ENCODE measurements at places on chromosomes 7 and 10.

DNA sequence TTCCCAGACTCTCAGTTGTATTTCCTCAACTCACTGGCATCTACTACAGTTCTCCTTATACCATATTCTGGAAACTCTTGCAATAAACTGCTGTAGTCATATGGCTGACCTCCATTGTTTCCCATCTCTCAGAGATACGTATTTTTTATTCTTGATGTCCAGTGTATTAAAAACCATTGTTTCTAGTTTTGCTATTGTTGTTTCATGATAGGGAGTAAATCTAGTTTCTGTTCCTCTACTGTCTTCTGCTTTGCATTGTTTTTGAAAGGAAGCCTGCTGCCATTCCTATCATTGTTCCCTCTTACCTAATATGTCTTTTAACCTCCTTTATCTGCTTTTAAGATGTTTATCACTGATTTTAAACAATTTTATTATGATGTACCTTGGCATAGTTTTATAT is 255.0 kb downstream of the ADK start:
- DNase-seq = no peak

- DNase-seq = no peak
These were observed 148.1 kb downstream of the HERPUD2 start for GRCh38 chr7:35546691-35547429.

DNA sequence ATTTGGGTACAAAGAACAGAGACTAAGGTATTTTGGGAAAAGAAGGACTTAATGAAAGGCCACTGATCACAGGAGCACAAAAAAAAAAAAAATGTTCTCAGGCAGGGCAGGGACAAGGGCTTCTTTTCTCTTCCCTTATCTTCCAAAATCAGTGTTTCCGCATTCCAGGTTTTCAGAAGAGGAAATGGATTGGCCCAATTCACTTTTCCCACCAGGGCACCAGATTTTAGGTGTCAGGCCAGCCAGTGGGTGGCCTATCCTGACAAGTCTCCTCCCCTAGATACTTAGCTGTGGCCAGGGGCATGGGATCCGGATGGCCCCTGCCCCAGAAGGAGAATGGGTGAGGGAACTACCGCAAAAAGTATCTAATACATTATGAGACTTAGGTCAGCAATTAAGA is 88.9 kb upstream of the WAC start:
- DNase-seq = no peak

GRCh38 chr7:8638076-8638475 is 204.7 kb downstream of the NXPH1 start:
- DNase-seq = no peak

DNA sequence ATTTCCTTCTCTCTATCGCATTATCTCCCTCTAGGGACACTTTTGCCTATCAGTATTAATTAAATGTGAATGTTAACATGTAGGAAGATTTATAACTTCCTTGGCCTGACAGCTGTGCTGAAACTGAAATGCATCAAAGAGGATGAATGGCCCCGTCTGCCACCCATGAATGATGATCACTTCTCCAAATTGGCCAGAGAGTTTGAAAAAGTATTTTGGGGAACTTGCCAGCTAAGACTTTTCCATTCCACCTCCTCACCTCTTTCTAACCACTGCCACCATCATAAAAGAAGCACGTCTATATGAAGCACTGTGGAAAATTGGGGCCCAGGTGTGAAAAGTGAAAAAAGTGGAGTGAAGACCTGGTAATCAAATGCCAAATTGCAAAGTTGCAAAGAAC is 25.4 kb upstream of the ST8SIA6 start:
- no peak for DNase-seq

DNA sequence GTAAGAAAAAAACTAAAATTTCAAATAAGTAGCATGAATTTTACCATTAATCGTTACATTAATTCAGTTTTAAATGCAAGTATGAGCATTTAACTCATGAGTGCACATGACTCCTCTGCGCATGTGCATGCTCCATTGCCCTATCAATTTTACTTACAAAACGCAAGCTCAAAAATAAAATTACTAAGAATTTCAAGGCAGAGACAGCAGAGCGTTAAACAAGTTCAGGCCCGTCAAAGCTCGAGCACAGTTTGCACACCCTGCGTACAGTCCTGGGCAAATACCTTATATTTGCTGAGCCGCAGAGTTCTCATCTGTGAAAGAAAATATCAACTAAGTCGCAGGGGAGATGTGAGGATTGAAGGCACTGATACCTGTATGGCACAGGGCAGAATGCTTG is 373.6 kb downstream of the BBS9 start:
- DNase-seq = no peak

GRCh38 chr7:102981451-102981850 is 68.7 kb downstream of the LRRC17 start:
- DNase-seq = no peak

- no peak for DNase-seq
These were observed 12.2 kb upstream of the RSBN1L start for GRCh38 chr7:77684030-77684429.

GRCh38 chr7:17679458-17679857 is 260.8 kb downstream of the SNX13 start:
- no peak for DNase-seq

DNA sequence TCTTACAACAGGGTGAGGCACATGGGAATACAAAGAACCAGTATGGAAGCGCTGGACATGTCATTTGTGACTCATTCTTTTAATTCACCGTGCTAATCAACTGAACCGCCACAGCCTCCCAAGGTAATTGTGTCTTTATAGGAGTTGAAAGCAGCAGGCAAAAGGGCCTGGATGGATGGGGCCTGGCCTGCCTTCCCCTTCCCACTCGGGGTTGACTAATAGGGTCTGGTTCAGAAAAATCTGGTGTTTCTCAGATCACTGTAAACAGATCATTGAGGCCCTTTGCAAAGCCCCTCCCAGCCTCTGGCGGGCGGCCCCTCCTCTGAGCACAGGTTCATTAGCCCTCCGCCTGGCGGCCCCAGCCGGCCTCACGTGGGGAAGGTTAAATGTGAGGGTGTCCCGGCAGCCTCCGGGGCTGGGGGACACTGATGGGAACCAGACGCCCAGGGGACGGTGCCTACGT is 100.8 kb downstream of the EBF3 start:
- no peak for DNase-seq

GRCh38 chr7:26160896-26161295 is 8.9 kb downstream of the NFE2L3 start:
- no peak for DNase-seq
